ENCODE measurements at places on chromosomes 6 and 20.

GRCh38 chr6:13765570-13765969, 48.8 kb downstream of the MCUR1 start:
- DNase-seq: no peak

DNA sequence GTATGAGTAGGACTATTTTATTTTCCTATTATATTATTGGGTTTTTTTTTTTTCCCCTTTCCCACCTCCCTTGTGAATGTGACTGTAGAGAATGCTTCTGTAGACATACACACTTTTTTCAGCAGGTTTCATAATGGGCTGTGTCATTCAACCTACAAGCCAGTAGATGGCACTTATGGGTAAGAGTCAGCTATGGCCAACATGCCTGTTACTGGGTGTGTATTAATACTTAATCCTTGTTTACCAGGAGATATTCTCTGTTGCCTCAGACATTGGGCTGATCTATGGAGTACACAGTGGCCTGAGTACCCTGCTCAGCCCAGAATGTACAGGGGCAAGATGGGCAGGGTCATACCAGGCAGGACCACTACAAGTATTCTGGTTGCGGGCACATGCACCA, 382.5 kb downstream of the EPHA7 start:
- no peak for DNase-seq

- no peak for DNase-seq
Observed at GRCh38 chr20:14721926-14722452, 384.6 kb upstream of the FLRT3 start.

DNA sequence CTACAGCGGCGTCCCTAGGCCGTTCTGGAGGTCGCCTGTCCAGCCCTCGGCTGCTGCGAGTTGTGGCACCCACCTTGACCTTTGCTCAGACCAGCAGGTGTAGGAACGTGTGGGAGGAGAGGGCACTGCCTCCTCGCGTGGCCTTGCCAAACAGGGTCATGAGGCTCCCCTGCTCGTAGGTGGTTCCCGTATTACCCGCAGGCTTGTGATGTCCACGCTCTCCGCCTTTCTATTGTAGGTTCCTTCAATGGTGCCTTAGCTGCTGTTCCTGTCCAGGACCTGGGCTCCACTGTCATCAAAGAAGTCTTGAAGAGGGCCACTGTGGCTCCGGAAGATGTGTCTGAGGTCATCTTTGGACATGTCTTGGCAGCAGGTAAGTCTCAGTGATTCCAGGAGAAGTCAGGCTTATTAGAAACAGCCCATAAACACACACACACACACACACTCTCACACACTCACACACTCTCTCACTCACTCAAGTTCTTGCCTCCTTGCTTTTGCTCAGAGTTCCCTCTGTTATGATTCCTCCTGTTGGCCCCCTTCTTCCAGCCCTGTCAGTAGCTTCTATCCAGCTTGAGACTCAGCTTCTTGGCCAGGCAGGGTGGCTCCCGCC, 942 bp downstream of the ACAT2 start:
- DNase-seq: no peak

- no peak for DNase-seq
Observed at GRCh38 chr6:151089978-151090377, 149.8 kb upstream of the AKAP12 start.

DNA sequence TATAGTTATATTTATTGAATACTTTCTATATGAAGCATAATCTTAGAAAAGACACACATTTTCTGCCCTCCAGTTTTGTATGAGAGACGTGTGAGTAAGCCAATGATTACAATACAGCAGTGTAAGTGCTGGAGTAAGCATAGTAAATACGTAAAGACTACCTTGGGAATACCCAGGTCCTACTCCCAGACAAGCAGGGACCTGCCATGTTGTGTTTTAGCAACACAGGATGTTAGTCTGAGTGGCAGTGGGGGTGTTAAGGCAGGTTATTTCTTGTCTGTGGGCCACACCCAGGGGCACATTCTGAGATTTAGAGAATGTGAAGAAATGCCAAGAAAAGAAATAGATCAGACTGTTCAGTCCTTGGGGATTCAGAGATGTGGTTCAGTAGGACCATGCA, 34.3 kb upstream of the RNF144B start:
- no peak for DNase-seq

DNA sequence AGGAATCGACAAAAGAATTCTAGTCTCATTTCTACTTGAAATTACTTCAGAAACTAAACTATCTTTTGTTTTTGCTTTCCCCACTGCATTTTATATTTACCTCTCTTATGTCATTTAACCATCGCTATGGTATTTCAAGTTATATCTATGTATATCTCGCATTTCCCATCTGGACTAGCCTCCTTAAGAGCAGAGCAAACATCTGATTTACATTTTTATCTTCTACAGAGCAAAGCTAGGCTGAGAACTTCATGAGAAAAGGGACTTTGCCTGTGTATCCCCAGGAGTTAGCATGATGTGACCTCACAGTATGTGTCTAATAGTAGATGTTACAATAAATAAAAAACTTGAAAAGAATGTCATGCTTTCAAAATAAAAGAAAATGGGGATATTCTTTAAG, 201.2 kb downstream of the PTPRK start:
- no peak for DNase-seq

GRCh38 chr20:50645253-50646068, 45.9 kb downstream of the RIPOR3 start:
- DNase-seq: peak; percentile 63

DNA sequence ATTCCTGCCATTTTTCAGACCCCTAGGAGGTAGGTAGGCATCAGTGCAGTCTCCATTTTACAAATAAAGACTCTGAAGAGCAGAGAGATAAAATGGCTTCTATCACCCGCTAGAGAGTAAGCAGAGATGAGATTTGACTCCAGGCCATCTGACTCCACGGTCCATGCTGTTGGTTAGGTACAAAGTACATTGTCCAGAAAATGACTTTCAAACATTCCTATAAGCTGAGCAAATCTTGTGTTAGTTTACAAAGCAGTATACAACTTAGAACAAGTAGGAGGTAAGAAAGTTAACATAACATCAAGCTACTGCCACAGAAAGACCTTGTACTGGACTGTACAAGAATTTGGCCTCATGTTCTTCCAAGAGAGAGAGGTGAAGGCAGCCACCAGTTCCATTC, 14.9 kb downstream of the BTN1A1 start:
- no peak for DNase-seq

DNA sequence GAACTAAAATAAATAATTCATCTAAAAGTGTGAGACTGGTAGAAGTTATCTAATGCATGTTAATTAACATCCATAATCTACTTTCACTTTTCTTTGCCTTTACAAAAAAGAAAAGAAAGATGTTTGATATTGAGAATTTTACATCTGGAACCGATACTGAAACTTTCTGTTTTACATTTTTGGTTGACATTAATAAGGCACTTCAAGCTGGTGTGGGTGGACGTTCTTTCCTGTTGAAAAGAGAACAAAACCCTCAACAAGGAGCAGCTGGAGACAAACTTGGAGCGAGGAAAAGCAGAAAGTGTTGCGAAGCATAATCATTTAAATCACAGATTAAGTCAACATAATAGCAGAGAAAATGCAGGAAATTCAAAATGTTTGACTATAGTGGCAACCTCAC, 575.2 kb upstream of the ADGRB3 start:
- no peak for DNase-seq

DNA sequence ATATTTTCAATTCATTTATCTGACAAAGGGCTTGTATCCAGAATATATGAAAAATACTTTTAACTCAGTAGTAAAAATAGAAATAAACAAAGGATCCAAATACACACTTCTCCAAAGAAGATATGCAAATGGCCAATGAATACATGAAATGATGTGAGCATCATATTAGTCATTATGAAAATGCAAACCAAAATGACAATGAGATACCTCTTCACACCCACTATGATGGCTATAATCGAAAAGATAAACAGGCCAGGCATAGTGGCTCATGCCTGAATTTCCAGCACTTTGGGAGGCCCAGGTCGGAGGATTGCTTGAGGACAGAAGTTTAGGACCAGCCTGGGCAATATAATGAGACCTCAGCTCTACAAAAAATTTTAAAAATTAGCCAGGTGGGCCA, 33.8 kb upstream of the SMAP1 start:
- no peak for DNase-seq

DNA sequence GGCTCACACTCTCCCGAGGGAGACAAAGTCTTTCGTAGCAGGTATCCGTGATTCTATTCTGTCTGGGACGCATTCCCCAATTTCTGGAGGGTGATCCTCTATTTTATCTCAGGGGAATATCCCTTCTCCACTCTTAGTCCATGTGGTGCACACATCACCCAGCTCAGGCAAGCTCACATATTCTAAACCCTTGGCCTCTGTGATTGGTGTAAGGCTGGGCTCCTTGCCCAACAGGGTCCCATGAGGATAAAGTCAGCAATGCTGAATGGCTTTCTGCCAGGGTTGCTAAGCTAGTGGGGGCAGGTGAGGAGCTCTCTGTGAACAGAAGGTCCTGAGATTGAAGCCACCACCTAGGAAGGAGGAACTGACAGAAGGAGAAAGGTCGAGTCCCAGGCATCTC, 137.2 kb downstream of the CDH26 start:
- DNase-seq: no peak

- DNase-seq: no peak
Observed at GRCh38 chr20:44589537-44589936, 7.2 kb downstream of the PKIG start.

GRCh38 chr6:169184419-169184818, 69.2 kb downstream of the THBS2 start:
- DNase-seq: no peak

- no peak for DNase-seq
Observed at GRCh38 chr6:168774381-168774780, 333.4 kb downstream of the SMOC2 start.

GRCh38 chr6:130833569-130833968, 6.4 kb downstream of the SMLR1 start:
- no peak for DNase-seq

DNA sequence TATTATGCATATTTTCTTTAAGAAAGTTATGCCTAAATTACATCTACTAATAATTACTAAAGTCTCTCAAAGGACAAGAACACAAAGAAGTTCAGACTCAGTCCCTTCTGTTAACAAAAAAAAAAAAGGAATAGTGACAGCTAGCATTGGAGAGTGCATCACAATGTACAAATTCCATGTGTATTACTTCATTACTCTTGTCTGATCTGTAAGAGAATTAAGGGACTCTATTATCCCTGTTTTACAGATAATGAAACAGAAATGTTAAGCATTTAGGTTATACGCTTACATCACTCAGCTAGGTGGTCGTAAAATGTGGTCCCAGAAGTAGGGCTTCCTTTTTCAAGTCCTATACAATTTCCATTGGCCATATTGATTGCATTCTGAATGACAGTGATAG, 17.2 kb upstream of the VNN1 start:
- DNase-seq: no peak

GRCh38 chr20:52529826-52530225, 338.2 kb upstream of the ZFP64 start:
- no peak for DNase-seq

DNA sequence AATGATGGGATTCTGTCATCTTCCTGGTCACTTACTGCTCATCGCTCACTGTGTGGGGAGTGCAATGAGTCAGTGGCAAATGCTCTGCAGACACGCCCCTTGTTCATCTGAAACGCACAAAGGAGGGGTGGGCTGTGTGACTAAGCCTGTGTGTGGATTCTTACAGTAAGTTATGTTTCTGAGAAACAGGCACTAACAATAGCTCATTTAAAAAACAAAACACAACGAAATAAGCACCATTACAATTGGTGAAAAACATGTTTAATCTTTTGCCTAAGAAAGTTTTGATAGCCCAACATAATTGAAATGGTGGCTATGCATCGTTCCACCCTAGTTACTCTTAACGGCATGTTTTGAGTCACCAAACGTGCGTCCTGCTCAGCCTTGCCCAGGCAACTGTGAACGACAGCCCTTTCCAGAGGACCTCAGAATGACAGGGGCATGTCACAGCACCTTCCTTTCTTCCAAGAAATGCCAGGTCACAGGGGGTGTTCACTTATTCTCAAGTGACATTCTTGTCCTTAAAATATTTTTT, 118.4 kb upstream of the SGK1 start:
- DNase-seq: peak; percentile 18

DNA sequence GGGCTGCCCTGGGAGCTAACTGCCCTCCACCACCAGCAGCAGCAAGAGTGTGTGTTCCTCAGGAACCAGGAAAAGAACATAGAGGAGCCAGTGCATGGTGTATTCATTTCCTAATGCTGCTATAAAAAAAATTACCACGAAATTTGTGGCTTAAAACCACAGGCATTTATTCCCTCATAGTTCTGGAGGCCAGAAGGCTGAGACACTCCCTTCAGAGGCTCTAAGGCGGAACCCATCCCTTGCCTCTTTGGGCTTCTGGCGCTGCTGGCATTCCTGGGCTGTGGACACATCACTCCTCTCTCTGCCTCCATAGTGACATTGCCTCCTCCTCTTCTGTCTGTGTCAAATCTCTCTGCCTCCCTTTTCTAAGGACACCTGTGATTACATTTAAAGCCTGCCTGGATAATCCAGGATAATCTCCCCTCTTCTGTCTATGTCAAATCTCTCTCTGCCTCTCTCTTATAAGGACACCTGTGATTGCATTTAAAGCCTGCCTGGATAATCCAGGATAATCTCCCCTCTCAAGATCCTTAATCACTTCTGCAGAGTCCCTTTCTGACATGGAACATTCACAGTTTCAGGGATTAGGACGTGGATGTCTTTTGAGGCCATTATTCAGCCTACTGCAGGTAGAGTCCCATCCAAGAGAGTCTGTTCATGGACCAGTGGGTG, 54.7 kb downstream of the NDUFAF5 start:
- no peak for DNase-seq

GRCh38 chr20:4272225-4272624, 256.9 kb upstream of the RNF24 start:
- DNase-seq: no peak

DNA sequence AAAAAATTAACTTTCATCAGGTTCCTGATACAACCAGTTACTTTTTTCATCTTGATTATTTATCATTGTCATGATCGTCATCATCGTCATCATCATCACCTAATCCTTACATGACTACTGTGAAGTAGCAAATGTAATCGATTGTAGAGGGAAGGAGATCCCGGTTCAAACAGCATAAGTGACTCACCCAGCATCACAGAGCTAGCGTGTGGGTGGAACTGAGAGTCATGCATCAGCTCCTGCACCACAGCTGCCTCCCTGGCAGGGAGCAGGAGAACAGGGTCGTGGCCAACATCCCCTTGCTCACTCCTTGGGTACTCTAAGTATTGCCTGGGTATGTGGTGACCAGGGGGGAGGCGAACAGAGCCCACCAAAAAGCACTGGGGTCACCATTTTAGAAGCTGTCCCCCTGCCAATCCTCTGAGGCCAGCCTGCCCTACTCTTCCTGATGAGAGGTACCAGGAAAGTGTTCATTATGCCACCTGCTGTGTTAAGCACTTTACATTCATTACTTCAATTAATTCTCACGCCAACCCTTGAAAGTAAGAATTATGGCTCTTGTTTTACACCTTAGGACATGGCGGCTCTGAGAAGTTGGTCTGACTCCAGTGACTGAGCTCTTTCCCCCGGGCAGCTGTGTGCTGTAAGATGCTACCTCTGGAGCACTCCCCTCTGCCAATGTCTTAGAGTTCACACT, 425.2 kb downstream of the CD83 start:
- no peak for DNase-seq
